ENCODE measurements at places on chromosomes 12 and 14. TPM values are rescaled to one million over a fixed set of nuclear protein-coding genes. Genes with fewer than 3 reads are reported as not detected.

DNA sequence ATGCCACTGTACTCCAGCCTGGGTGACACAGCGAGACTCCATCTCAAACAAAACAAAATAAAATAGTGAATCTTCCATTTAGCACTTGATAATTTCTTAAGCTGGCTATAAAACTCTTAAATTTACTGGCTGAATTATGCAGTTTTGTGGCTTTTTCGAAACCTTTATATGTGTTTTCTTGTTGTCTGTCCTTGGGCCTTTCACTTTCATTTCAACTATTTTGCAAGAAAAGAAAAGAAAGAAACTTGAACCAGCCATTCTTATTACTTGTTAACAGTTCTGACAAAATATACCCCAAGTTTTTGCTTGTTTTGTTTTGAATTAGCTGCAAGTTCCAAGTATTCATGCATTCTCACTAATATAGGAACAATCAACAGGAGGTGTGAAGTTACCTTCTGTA, 42.8 kb downstream of the PRICKLE1 start:
- no peak for DNase-seq

Gene GNPTAB
- 58.8 TPM for polyA plus RNA-seq

- DNase-seq = no peak
Measured at GRCh38 chr12:2607881-2608607, 186.7 kb upstream of the FKBP4 start.

DNA sequence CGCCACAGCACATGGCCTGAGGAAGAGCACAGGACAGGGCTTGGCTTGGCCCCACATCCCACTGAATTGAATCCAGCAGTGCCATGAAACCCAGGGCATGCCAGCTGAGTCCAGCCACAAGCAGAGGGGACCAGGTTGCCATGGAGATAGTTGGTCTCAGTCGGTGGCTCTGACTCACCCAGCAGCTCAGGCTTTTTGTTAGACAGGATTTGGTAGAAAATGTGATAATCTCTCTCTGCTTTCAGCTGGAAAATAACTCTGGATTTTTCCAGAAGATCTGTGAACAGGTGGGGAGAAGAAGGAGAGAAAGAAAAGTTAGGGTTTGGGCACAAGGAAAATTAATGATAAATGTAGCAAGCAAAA, 4.8 kb downstream of the MYH7 start:
- peak; percentile 52 for DNase-seq

DNA sequence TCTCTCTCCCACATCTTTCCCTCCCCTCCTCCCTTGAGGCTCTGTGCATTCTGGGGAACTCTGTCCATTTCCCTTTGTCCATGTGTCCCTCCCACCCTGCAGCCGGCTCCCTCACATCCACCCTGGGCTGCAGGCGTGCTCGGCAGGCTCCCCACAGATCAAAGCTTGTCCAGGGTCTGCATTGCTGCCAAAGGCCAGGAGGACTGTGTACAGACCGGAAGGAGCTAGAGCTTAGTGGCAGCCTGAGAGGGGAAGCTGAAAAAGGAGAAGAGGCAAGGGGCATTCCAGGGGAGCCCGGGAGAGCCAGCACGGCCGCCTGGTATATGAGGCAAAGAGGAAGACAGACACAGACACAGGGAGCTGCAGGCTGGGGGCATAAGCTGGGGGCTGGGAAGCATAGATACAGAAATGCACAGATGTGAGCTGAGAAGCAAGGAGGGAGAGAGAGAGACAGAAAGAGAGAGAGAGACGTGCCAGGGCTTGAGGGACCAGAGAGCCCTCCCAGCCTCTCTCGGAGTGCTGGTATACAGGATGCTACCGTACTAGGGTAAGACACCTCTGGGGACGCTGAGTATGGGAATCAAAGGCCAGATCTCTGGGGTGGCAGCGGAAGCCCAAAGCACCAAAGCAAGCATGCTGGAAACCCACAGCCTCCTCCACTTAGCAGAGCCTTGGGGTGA, 3.3 kb downstream of the CD4 start:
- peak; percentile 65 for DNase-seq

DNA sequence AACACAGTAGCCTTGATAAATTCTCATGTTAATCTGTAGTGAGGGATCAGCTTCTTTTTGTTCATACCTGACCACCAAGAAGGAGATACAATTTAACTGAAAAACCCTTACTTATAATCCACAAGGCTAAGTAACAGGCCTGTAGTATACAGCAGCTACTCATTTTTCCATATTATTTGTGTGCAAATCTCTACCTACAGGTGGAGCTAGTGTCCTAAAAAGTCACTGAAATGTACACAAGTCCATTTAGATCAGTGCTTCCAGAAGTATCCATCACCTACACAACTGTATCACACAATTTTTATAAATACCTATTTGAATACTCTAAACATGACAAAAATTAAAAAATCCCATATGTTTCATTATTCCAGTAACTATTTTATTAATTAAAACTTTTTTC, 173.2 kb downstream of the SLC35F4 start:
- DNase-seq = no peak

DNA sequence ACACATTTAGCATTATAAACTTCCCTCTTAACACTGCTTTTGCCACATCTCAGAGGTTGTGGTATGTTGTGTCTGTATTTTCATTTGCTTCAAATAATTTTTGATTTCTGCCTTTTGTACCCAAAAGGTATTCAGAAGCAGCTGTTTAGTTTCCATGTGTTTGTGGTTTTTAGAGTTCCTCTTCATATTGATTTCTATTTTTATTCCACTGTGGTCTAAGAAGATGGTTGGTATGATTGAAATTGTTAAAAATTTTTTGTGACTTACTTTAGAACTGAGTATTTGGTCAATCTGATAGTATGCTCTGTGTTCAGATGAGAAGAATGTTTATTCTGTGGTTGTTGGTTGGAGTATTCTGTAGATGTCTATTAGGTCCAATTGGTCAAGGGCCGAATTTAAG, 76.4 kb downstream of the IFNG-AS1 start:
- DNase-seq = no peak

Gene KRT80
- polyA plus RNA-seq = not detected
